ENCODE measurements at places on chromosomes 5 and 9. TPM values are rescaled to one million over a fixed set of nuclear protein-coding genes. Genes with fewer than 3 reads are reported as not detected.

The DNAJC18 gene
- total RNA-seq: 21.8 TPM

The ENTREP1 gene
- total RNA-seq: 16.3 TPM

The NR4A3 gene
- 4.7 TPM for total RNA-seq

The FCN2 gene
- not detected for total RNA-seq

The C9orf152 gene
- total RNA-seq: 2.3 TPM

The DIRAS2 gene
- 1.5 TPM for total RNA-seq

The ZFP62 gene
- total RNA-seq: 38.4 TPM

The PCDHB8 gene
- 2.3 TPM for total RNA-seq

The ANKRD20A1 gene
- not detected for total RNA-seq

The SLC25A2 gene
- total RNA-seq: not detected

The SPATA31E1 gene
- not detected for total RNA-seq

The CNTNAP3B gene
- 14.0 TPM for total RNA-seq

The ZNG1F gene
- total RNA-seq: 7.0 TPM

The LAMC3 gene
- total RNA-seq: 6.4 TPM

The EIF4E1B gene
- not detected for total RNA-seq

The ZNF462 gene
- total RNA-seq: 32.4 TPM

The OGN gene
- 195 TPM for total RNA-seq

The RAB3C gene
- 0.21 TPM for total RNA-seq

The RPP25L gene
- 15.3 TPM for total RNA-seq

The SCGB3A2 gene
- total RNA-seq: 5.8 TPM
